ENCODE measurements at places on chromosomes 6 and 20.

- no peak for DNase-seq
These were observed 531.3 kb downstream of the QKI start for GRCh38 chr6:163945808-163946207.

DNA sequence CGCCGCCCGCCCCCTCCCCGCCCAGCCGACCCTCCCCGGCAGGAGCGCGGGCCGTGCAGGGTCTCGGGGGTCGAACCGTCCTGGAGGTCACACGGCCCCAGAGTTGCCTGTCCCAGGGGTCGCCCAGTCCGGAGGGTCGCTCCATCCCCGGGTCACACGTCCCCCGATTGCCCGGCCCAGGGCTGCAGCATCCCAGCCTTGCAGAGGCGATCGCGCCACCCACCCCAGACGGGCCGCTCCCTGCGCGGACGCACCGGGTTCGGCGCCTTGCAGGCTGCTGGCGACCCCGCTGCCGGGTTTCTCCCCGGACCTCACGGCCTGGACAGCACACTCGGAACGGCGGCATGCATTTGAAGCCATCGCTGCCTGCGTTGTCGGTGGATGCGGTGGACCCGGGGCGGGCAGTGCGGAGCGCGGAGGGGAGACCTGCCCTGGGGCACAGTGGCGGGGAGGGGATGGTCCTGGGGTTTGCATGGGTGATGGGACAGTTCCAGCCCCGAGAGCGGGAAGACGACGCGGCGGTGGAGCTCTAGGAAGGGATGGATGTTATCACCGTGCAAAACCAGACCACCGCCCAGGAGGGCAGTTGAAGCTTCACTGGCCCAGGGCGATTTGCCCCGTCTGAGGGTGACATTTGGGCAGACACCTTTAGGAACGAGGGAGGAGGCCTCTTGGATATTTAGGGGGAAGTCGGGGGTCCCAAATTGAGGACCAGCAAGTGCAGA lies 22.7 kb upstream of the FRMD1 start:
- DNase-seq, result no peak

DNA sequence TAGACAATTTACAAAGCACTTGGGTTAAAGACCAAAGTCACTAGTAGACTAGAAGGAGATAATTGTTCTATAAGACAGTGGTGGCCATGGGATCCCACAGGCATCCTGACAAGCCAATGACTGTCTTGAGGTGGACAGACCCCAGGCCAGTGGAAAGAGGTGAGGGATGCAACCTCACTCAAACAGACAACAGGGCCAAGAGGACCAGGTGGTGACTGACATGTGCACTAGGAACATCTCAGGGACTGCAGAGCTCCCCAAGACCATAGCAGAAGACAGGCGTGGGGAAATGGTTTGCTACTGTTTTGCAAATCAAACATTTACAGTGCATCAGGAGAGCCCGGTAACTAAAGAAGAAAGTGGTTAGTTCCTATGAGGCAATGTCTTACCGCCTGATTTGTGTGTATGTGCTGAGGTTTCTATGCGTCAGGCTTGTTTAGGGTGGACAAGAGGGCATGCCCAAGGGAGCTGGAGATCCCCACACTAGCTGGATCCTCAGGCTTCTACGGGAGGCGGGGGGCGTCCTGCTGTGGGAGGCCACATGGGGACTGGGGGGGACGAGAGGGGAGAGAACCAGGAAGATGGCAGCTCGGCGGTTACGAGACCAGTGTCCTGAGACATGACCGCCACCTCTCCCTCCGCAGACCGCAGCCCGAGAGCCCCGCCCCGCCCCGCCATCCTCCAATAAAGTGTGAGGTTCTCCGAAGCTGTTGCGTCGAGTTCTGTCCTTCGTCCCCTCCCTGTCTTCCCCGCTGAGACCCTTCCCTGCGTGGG lies 623 bp upstream of the MRPS26 start:
- peak; percentile 73 for DNase-seq

DNA sequence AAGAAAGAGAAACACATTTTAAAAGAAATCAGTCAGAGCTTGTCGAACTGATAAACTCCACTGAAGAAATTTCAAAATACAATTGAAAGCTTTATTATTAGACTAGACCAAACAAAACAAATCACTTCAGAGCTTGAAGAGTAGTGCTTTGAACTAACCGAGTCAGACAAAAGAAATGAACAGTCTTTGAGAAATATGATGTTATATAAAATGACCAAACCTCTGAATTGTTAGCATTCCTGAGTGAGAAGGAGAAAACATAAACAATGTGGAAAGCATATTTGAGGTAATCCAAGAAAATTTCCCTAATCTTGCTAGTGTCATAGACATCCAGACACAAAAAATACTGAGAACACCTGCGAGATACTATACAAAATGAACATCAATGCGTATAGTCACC lies 13.2 kb upstream of the CST4 start:
- no peak for DNase-seq

- DNase-seq, result no peak
These were observed 6.0 kb upstream of the FOXC1 start for GRCh38 chr6:1603708-1604107.

GRCh38 chr6:74734901-74735300 lies 471.0 kb downstream of the COL12A1 start:
- DNase-seq, result no peak

Measured in HEK293T (cell line).